HuH-7 (cell line): ENCODE measurements at places on chromosomes 5 and 9.

GRCh38 chr5:168320805-168321204 lies 29.4 kb downstream of the WWC1 start:
- DNase-seq, result no peak

DNA sequence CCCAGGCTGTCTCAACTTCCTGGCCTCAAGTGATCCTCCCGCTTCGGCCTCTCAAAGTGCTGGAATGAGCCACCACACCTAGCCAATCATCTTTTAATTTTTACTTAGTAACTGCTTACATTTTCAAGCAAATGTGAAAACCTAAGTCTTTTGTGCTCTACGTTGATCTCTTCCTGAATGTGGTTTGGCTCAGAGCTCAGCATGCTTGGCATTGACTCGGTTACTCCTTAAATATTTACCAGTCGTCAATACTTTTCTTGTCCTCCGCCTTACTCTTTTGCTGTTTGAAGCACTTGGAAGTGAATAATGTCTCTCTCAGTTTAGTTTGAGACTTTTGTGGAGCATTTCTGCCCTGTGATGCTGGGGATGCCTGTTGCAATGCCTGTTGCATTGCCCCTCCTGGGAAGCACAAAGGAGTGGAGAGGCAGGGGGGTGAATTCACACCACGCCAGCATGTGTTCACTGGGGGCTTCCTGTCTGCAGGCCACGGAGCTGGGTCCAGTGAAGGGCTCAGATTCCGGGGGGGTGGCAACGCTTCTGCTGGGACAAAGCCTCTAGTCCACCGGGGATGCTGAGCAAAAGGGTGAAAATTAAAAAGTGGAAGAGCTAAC lies 13.1 kb upstream of the TENT4A start:
- no peak for DNase-seq

GRCh38 chr5:67648201-67648671 lies 451.6 kb upstream of the CD180 start:
- no peak for DNase-seq

DNA sequence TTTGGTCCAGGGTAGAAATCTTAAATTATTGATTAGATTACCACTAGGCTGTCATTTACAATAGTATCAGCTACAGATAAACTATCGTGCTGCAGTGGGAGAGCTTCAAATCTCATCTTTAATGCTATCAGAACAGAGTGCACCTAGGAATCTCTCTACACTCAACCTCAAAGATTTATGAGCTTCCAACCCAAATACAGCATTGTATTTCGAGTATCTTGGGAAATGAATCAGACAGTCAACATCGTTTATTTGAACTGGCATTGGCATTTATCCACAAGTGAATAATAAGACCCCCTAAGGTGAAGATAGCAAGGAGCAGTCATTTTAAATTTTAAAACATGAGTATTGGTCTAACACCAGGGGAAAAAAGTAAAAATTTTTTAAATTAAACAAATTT lies 1203.2 kb downstream of the CDH12 start:
- no peak for DNase-seq

DNA sequence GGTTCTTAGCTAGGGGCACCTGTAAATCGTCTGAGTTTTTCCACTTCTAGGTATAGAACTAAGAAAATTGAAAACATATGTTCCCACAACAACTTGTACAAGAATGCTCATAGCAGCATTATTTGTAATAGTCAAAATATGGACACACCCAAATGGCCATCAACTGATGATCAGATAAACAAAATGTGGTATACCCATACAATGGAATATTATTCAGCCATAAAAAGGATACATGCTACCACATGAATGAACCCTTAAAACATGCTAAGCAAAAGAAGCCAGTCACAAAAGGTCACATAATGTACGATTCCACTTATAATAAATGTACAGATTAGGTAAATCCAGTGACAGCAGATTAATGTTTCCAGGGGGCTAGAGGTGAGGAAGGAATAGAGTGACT lies 46.0 kb upstream of the IL13 start:
- DNase-seq, result no peak

GRCh38 chr5:143041972-143042770 lies 272.0 kb downstream of the ARHGAP26 start:
- DNase-seq, result no peak

- DNase-seq, result peak; percentile 46
Measured at GRCh38 chr9:4796988-4797853, 4.5 kb downstream of the RCL1 start.

GRCh38 chr9:69324549-69325401 lies at the start of gene ENTREP1:
Gene ENTREP1, plus strand, starts transcription at chr9:69325215. Its CDS starts 95 bp downstream, at chr9:69325310.
- DNase-seq, result peak; percentile 50

DNA sequence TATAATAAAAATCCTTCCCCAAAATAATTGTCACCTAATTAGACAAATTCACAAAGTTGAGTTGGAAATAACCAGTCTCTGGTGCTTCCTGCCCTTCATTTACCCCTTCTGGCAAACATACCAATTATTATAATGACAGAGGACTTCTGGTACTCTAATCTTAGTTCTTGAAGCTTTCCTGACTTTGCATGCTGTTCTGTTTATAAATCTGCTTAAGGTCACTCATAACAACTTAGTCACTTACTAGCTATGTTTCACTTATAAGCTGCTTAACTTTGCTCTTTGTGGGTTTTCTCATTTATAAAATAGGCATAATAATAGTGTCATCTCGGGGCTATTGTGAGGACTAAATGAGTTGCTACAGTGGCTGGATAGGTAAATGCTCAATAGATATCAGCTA lies 446.5 kb downstream of the EFNA5 start:
- no peak for DNase-seq

DNA sequence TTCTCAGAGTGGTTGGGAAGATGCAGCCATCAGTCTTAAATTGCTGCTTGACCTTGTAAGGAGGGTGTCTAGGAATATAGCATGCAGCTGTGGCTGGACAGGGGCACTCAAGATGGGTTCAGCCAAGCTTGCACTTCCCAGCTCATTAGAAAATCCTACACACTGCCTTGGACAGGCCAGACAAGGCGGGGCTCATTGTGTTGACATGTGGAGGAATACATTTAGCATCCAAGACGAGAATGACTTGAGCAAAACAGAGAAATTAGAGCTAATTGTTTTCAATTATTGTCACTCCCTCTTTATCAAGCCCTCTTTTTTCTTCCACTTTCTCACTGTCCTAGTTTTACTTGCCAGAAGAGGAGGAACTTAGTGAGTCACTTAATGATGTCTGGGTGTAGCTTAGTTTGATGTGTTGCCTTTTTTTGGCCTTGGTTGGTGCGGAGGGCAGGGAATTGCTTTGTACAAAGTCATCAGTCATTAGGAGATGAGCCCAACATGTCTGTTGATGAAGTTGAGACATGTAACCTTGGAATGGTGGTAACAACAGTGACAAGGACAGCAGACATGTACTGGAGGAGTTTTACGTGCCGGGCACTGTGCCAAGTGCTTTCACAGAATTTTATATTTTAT lies 1219.3 kb upstream of the WWC1 start:
- DNase-seq, result no peak

DNA sequence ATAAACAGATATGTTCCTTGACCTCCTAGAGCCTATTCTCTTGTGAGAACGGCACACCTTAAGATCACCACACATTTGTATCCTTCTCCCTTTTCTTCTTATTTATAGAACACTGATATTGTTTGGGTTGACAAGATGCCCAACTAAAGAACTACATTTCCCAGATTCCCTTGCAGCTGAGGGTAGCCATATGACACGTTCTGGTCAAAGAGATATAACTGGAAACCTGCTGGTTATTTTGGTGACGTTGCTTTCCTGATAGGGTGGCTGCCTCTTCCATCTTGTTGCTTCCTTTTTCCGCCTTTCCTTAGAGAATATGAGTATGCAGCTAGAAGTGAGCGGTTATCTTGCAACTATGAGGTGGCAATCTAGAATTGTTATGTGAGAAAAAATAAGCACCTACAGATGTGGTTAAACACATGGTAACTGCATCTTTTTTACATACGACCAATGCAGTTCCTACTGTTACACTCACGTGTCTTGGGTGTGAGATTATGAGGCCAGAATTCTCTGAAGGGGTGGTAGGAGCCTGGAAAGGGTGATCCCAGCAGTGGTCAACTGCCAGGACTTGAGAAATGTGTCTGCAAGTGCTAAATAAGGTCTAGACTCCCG lies 72.9 kb downstream of the SEC61B start:
- DNase-seq, result no peak

GRCh38 chr5:38743562-38743961 lies 102.2 kb upstream of the OSMR start:
- DNase-seq, result no peak

- no peak for DNase-seq
Measured at GRCh38 chr9:120221844-120222243, 358.1 kb downstream of the CDK5RAP2 start.

DNA sequence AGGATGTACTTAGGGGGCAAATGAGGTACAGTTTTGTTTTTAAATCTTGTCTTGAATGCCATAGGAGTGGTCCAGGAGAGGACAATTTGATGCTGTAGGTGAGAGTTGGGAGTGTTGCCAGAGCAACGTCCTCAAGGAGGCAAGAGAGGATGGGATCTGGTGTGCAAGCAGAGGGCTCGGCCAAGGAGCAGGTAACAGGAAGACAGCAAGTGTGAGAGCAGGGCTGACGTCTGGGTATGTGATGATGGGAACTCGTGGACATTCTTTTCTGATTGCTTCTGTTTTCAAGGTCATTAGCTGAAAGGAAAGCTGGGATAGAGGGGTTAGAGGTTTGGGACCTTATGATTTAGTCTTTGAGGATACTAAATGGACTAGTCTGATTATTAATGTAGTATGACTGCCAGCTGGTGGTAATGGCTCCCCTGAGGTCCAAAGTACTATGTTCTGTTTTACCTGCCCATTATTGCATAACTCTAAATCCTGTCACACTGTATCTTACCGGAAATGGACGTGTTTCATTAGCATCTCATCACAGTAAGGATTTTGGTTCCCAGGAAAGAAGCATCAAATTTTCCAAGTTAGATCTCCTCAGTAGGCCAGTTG lies 15.4 kb downstream of the GNPDA1 start:
- DNase-seq, result no peak

DNA sequence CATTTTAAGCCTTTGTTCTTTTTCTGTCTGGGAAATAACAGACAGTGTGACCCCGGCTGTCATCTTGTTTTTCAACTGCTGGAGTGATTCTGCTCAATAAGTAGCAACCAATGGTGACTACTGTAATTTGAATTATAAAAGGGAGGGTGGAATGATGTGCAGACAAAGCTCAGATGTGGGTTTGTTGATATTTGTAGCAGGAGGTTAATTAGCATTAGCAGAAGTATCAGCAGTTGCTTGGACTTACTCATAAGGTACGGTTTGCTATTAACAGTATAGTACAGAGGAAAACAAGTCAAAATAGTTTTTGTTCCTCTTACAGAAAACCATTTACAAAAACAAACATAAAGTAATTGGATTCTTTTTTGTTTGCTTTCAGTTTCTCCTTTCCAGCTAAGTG lies 140.4 kb downstream of the TUSC1 start:
- no peak for DNase-seq

DNA sequence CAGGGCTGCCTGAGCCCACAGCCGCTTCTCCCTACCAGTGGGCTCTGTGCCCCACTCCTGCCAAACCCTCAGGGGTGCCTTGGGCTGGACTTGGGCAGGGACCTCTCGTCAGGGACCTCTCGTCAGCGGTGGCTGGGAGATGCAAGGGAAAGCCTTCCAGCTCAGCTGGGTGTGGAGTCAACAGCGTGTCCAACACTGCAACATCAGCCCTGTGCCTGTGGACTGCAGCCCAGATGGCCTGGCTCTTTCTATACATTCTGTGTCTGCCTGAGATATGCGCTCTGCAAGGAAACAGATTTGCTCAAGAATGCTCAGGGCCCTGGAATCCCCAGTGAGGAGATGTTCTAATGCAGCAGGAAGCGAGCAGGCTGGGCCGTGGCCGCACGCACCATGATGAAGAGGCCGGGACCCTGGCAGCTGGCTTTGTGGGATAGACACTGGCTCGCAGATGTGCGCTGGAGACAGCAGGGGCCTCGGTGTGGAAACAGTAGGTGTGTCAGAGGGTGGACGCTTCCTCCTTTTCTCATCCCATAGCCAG lies 85.0 kb upstream of the COL5A1 start:
- no peak for DNase-seq

DNA sequence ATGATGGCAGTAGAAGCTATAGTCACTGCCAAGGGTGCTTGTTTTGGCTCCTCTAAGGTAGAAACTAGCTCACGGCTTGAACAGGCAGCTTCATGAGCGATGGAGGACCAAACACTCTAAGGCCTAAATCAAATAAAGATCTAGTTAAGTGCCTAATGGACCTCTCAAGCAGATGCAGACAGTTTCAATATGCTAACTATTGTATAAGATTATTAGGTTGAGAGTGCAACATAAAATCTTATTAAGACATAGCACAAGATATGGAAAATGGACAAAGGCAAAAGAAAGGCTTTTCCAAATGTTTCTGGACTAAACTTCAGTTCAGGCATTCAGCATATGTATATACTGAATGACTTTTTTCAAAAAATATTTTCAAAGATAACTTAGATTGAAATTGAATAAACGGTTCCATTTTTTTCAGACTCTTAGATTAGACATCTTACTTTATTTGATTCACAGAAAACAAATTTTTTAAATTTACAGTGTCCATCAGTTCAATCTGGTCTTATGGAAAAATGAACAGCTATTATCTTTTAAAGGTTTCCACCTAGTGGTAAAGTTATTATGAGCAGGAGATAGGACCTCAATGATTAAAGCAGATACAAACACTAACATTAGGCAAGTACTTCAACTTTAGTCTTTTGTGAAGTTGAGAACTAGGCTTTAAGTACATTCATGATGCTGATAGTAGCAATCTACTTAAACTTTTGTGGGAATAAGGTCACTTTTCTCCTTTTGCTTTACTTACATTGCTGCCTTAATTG lies 1167.7 kb downstream of the MAT2B start:
- DNase-seq, result no peak

GRCh38 chr9:124716808-124717207 lies 54.3 kb downstream of the NR6A1 start:
- DNase-seq, result no peak

DNA sequence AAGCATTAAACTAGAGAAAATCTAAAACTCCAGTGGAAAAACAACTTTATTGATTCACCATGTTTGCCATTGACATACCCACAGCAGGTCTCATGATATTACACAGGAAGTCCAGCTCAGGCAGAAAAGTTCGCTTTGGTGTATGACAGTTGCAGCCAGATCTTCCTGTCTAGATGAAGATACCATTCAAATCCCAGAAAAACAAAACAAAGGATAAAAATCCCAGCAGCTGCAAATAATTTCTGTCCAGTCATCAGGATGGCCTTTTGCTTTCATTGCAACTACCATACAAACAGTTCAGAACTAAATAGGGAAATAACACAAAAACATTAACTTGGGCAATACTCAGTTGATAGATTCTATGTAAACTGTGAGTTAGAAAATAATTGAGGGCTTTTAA lies 136.0 kb upstream of the NREP start:
- no peak for DNase-seq

DNA sequence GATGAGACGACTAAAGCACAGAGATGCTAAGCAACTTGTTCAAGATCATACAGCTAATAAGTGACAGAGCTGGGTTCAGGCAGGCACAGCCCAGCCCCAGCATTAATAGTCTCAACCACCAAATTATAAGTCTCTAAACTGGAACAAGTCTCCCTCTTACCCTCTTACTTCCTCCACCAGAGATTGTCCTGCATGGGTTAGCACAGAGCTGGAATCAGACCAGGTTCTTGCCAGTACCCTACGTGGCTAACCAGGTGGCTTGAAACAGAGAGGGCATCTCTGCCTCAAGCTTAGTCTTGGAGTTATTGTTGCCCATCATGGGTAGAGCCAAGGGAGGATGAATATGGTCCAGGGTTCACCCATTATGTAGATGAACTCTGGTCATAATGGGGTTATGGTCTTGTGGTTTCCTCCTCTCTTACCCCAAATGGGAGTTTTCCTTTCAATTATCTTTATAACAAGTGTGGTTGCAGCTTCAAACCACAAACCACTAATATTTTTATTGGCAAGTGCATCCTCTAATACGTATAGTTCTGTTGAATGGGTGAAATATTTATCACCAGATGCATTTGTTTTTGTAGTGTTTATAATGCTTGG lies 8.3 kb upstream of the XPA start:
- no peak for DNase-seq
